GM12878 (cell line): ENCODE measurements at places on chromosomes 1 and 21.

GRCh38 chr1:7856345-7856744 lies 3.5 kb upstream of the UTS2 start:
- DNase-seq = no peak

- no peak for DNase-seq
Measured at GRCh38 chr1:184287001-184287400, 99.8 kb upstream of the C1orf21 start.

DNA sequence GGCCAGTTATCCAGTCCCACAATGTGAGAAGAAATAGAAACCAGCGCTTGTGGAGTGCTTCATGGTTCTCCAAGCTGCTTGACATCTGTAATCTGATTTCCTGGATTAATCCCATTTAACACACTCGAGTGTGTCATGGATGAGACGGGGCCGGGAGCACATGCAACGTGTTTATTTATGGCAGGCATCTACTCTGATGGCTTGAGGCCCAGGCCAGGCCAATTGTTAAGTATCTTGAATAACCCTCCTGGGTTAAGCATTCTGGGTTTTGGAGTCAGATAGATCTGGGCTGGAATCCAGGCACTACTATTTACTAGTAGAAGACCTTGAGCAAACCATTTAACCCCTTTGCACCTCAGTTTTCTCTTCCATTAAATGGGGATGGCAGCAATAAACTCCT lies 37.5 kb upstream of the LAPTM5 start:
- no peak for DNase-seq

GRCh38 chr1:175968486-175969172 lies 225.2 kb upstream of the TNR start:
- DNase-seq = no peak

DNA sequence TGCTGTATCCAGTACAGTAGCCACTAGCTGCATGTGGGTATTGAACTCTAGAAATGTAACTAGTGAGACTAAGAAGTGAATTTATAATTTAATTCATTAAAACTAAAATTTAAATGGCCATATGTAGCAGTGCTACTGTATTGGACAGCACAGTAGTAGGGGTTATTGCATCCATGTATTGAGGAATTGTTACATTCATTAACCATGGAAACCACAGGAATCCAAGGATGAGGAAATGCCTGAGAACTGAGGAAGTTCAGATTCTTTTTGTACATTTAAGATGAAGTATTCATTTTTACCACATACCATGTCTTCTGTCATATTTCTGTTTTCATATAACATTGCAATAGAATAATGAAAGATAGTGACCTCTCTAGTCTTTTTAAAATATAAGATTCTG lies 2.6 kb downstream of the MTF2 start:
- no peak for DNase-seq

- no peak for DNase-seq
Measured at GRCh38 chr1:1914971-1915692, at the start of gene CALML6. Gene CALML6, plus strand, starts transcription at chr1:1915260. Its CDS starts 21 bp downstream, at chr1:1915281.
